ENCODE measurements at places on chromosomes 16 and 17. TPM values are rescaled to one million over a fixed set of nuclear protein-coding genes. Genes with fewer than 3 reads are reported as not detected.
A peak's percentile ranks its signal among the peaks of the same experiment; 100 is the strongest.

GRCh38 chr16:68074850-68075555 is 10.2 kb upstream of the NFATC3 start:
- H3K36me3 ChIP-seq, result no peaks in the 10 kb centered on the region
- DNase-seq, result no peak
- H3K27me3 ChIP-seq, result no peaks in the 10 kb centered on the region

DNA sequence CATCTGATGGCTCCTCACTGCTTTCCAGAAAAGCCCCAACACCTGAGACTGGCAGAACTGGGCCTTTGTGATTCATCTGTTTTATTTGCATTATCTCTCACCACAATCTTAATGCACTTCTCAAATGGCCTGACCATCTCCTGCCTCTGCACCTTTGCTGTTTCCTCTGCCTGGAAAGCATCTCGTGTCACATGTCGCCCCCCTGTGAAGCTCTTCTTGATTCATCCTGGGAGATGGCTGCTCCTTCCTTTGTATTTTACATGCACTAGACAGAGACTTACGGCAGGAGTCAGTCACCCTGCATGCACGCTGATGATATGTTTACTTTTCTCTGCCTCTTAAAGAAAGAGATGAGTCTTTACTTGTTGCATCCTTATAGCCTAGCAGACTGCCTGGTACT is 30.0 kb downstream of the HNF1B start:
- H3K27me3 ChIP-seq, result no peaks in the 10 kb centered on the region
- H3K4me1 ChIP-seq, result no peaks in the 10 kb centered on the region
- H3K27ac ChIP-seq, result no peak overlapping the region
- no peak overlapping the region for H3K4me3 ChIP-seq
- DNase-seq, result no peak

DNA sequence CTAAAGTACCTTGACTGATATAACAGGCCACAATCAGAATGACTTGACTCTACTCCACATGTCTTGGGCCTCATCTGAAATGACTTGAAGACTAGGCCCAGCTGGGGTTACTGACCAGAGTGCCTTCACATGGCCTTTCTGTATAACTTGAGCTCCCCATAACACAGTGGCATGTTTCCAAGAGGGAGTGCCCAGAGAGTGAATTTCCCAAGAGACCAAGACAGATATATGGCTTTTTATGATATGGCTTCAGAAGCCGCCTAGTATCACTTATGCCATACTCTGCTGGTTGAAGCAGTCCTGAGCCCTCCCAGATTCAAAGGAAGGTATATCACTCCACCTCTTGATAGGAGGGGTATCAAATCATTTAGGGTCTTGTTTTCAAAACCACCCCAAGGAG is 357.5 kb upstream of the EEF2KMT start:
- no peaks in the 10 kb centered on the region for H3K27me3 ChIP-seq
- H3K27ac ChIP-seq, result no peak overlapping the region
- no peaks in the 10 kb centered on the region for H3K36me3 ChIP-seq
- no peak overlapping the region for H3K4me3 ChIP-seq

DNA sequence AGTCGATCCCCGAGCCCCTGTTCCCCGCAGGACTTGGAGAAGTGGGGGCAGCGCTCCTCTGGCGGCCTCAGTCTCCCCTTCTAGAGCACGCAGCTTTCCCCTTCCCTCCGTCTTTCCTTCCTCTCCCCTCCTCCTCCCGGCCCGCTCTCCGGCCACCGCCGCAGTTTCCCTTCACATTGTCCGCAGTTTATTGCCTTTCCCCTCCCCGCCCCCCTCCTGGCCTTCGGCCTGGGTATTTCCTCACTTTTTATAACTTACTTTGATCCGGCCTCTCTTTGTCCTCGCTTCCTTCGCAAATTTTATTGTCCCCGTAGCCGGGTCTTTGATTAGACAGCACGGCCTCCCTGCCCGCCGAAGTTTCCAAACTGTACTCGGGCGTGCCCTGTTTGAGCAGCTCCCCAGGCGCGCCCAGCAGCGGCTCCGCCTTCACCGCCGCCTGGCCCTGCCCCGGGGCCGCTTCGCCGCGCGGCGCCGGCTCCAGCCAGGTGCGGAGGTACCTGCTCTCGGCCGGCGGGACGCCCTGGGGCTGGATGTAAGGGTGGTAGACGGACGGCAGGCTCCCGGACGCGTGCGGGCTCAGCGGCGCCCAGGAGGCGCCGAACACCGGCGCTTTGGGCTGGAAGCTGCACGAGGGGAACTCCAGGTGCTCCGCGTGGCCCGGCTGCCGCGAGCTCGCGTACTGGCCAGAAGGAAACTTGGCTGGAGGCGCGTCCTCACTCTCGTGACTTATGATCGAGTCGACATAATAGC is 488 bp downstream of the HOXB9 start:
- H3K4me3 ChIP-seq, result peak overlapping the region; percentile 59
- no peaks in the 10 kb centered on the region for H3K4me1 ChIP-seq
- DNase-seq, result peak; percentile 53
- H3K27me3 ChIP-seq, result peaks cover 12% of the 10 kb centered on the region
- no peak overlapping the region for H3K27ac ChIP-seq

- DNase-seq, result no peak
- no peaks in the 10 kb centered on the region for H3K4me1 ChIP-seq
- no peaks in the 10 kb centered on the region for H3K36me3 ChIP-seq
- H3K27me3 ChIP-seq, result no peaks in the 10 kb centered on the region
- H3K4me3 ChIP-seq, result no peak overlapping the region
These were observed 6.8 kb downstream of the ZNF18 start for GRCh38 chr17:11990363-11990983.

- peaks cover 4% of the 10 kb centered on the region for H3K36me3 ChIP-seq
- H3K27ac ChIP-seq, result no peak overlapping the region
These were observed 3.3 kb downstream of the CLDN7 start for GRCh38 chr17:7258731-7259554.

DNA sequence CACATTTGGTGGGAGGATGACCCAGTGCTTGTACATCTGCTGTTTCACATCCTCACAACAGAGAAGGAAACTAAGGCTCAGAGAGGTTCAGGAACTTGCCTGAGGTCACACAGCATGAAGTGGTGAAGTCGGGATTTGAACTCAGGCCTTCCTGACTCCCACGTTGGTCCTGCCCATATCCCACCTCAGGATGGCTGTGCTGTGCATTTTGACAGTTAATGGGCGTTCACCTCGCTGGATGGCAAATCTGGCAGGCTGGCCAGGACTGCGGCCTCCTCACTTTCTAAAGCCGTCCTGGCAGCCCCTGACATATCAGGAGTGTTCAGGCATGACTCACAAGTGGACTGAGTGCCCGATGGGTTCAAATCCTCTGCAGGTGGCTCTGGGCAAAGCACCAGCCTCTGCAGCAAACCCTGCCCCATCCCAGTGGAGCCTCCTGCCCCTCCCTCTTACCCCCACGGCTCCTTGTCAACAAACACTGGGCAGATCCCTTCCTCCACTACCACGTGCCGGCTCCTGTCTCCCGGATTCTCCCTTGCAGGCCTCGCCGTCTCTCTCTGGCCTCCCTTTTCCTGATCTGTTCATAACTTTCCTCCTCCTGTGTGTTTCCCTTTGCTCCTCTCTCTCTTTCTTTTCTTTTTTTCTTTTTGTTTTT is 29.2 kb downstream of the SOCS3 start:
- H3K4me1 ChIP-seq, result peaks cover 29% of the 10 kb centered on the region
- no peak overlapping the region for H3K27ac ChIP-seq
- H3K4me3 ChIP-seq, result no peak overlapping the region
- no peak for DNase-seq
- H3K36me3 ChIP-seq, result no peaks in the 10 kb centered on the region

DNA sequence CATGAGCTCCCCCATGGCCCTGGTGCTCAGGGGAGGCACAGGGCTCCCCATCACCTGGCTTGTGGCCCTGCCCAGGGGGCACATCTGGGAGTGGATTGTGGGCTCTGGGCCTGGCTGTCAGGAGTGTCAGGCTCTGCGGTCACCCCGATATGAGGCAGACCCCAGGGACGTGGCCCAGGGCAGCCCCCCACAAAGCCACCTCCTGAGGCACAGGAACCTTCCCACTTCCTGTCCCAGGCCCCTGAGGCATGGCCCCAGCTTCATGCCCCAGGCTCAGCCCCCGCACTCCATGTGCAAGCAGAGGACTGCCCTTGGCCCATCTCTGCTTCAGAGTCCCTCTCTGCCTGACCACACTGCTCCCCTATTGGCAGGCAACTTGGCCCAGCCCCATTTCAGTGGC is 160.3 kb downstream of the PCTP start:
- no peaks in the 10 kb centered on the region for H3K27me3 ChIP-seq
- H3K36me3 ChIP-seq, result no peaks in the 10 kb centered on the region
- no peaks in the 10 kb centered on the region for H3K4me1 ChIP-seq
- DNase-seq, result no peak

- no peaks in the 10 kb centered on the region for H3K27me3 ChIP-seq
- H3K36me3 ChIP-seq, result peaks cover 21% of the 10 kb centered on the region
- H3K4me3 ChIP-seq, result no peak overlapping the region
- peaks cover 34% of the 10 kb centered on the region for H3K4me1 ChIP-seq
- DNase-seq, result peak; percentile 81
These were observed 27.1 kb downstream of the MMD start for GRCh38 chr17:55394357-55395021.

DNA sequence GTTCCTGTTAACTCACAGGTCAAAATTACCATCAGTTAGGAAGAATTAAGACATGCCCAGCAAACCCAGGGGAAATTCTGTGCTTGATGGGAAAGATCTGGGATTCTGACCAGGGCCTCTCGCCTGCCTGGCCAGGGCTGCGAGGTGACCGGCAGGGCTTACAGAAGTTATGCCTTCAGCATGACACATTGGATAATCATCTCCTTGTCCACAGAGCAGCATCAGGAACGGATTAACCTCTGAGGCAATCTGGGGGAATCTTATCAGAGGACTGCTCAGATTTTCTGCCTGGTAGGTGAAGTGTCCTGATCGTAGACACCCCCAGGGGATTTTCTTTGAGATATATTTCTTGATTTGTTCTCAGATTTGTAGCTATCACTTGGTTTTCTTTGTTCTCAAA is 172.5 kb downstream of the HS3ST3A1 start:
- no peak overlapping the region for H3K27ac ChIP-seq
- no peaks in the 10 kb centered on the region for H3K4me1 ChIP-seq
- no peak for DNase-seq
- no peak overlapping the region for H3K4me3 ChIP-seq
- no peaks in the 10 kb centered on the region for H3K36me3 ChIP-seq

DNA sequence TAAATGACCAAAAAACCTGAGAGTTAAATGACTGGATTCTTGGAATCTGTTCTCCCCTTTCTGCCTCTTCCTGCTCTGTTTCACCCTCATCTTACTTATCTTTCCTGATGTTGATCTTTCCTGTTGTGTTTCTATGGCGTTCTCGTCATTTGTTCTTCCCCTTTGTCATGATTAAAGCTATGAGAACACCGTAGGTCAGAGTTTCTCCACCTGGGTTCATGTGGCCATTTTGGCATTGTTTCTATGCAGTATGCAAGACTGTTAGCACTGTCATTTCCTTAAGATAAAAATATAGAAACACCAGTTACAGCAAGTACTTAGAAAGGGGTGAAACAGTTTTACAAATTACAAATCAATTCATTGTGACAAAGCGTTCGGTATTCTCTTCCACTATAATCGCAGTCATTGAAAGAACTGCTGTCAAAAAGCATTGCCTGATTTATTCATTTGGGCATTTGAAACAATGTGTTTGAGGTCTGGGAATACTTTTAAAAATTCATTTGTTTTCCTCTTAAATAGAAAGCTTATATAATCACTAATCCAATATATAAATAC is 166.0 kb downstream of the PHKB start:
- no peaks in the 10 kb centered on the region for H3K4me1 ChIP-seq
- no peaks in the 10 kb centered on the region for H3K36me3 ChIP-seq
- no peaks in the 10 kb centered on the region for H3K27me3 ChIP-seq
- no peak overlapping the region for H3K27ac ChIP-seq
- no peak overlapping the region for H3K4me3 ChIP-seq

DNA sequence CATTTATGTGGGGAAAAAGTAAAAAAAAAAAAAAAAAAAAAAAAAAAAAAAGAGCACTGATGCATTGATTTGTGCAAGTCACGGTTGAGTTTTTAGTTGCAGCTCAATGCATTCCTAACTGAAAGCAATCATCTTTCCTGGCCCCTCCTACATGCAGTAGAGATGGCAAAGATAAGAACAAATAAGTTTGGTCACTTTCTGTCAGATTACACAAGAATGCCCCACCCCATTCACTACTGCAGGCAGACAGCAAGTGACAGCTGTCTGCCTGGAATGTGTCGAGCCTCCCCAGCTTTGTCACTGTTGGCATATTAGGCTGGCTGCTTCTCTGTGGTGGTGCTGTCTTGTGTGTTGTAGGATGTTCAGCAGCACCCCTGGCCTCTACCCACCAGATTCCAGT is 243.5 kb downstream of the FOXL1 start:
- no peaks in the 10 kb centered on the region for H3K27me3 ChIP-seq
- H3K4me1 ChIP-seq, result peaks cover 73% of the 10 kb centered on the region
- H3K4me3 ChIP-seq, result no peak overlapping the region
- no peaks in the 10 kb centered on the region for H3K36me3 ChIP-seq

DNA sequence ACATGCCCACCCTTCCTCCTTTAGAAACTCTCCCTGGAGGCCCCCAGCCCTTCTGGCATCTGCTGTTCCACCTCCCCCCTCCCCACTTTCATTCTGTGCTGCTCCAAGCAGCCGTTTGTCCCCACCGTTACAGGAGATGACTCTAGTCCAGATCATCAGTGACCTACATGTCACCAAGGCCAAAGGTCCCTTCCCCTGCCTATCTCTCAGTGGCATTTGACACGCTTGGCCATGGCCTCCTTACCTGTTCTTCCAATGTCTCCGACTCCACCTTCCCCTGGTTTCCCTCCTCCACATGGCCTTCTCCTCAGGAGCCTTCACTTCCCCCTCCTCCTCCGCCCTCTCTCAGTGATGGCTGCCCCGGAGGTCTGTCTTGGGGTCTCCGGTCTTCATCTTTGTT is 9.4 kb downstream of the TMEM92 start:
- H3K4me3 ChIP-seq, result no peak overlapping the region
- H3K36me3 ChIP-seq, result no peaks in the 10 kb centered on the region
- DNase-seq, result no peak
- no peaks in the 10 kb centered on the region for H3K4me1 ChIP-seq
- no peak overlapping the region for H3K27ac ChIP-seq

The FBXW10 gene
- 0.15 TPM for total RNA-seq

The GINS3 gene
- total RNA-seq, result 46.4 TPM

The PFN1 gene
- 1,115 TPM for total RNA-seq

The TAOK1 gene
- 66.3 TPM for total RNA-seq

The C17orf78 gene
- not detected for total RNA-seq

The MEFV gene
- total RNA-seq, result not detected

The LDHD gene
- 0.08 TPM for total RNA-seq
